ENCODE measurements at places on chromosomes 4 and X. TPM values are rescaled to one million over a fixed set of nuclear protein-coding genes. Genes with fewer than 3 reads are reported as not detected.

GRCh38 chrX:16023790-16024734, 99.3 kb upstream of the GRPR start:
- peak; percentile 63 for DNase-seq

DNA sequence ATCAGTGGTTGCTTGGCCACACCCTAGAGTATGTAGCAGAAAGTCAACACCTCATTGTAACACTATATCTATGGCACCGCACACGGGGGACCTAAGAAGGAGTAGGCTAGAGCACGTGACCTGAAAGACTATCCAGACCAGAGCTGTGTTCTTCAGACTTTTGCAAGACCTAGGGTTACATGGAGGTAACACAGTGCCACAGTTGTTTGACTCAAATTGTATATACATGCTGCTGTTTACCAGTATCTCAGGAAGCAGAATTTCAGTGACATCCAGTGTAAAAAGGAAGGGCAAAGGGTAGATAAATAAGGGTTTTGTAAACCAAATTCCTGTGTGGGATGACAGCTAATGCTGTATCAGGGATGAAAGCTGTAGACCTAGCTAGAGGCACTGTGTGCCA, 30.2 kb downstream of the PNMA6A start:
- no peak for DNase-seq

DKK2 gene
- total RNA-seq, result 0.40 TPM

- DNase-seq, result peak; percentile 13
These were observed 95.8 kb upstream of the WDR1 start for GRCh38 chr4:10212400-10212799.

AFM gene
- not detected for total RNA-seq

TLR2 gene
- 13.8 TPM for total RNA-seq

- DNase-seq, result no peak
These were observed 27.2 kb downstream of the HSPA4L start for GRCh38 chr4:127809173-127809800.

DNA sequence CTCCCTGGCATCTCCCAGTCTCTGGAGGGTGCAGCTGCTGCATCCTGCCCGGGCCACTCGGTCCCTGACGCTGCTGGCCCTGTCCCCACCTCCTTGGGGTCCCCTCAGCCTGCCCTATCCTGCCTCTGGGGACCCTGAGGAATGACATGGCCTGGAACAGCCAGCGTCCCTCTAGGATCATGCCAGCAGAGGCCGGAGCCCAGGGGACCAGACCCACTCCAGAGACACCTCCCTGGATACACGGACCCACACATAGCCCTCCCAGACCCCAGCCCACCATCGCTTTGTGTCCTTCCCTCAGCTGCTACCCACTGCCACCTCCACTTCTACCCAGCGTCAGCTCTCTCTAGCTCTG, 35.5 kb downstream of the CPLX1 start:
- no peak for DNase-seq

DNA sequence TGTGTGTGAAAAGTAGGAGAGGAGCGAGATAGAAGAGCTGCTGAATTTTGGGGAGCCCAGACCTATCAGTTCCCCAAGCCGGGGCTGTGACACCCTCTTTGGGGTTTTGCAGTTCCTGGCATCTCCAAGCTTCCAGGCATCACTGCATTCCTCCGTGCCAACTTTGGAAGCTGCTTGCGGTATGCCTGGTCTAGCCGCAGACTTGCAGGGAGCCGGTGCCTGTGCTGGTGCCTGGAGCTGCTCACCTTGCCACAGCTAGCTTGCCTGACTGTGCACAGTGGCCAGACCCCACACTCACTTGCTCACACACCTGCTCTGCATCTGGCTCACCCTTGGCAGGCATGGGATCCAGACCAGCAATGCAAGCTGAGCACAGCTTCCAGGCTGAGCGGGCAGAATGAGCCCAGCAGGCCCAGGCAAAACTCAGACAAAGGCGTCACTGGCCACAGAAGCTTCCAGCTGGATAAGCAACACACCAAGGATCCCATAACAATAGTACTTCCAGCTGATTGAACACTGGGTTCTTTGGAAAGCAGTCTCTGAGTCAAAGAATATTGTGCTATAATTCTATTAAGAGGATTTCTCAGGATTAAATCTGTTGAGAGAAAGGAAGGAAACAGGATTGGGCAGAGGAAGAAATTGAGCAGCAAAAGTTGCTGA, 390.9 kb downstream of the TEX13C start:
- no peak for DNase-seq

GRCh38 chrX:352582-353314, 34.0 kb downstream of the PPP2R3B start:
- DNase-seq, result no peak

DNA sequence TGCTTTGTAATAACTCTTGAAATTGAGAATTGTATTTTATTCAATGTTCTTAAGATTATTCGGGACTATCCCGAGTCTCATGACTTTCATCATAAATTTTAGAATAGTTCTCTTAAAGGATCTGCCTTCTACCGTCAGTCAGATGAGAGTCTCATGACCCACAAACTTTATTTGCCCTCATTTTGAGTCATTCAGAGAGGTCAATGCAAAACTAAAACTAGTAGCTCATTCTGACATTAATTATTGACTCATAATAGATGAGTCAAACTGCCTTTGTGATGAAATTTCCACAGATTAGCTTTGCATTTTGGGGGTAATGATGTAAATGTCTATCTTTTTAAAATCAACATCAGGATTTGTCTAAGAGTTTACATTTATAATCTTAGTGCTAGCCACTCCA, 1527.3 kb downstream of the TECRL start:
- peak; percentile 4 for DNase-seq

DNA sequence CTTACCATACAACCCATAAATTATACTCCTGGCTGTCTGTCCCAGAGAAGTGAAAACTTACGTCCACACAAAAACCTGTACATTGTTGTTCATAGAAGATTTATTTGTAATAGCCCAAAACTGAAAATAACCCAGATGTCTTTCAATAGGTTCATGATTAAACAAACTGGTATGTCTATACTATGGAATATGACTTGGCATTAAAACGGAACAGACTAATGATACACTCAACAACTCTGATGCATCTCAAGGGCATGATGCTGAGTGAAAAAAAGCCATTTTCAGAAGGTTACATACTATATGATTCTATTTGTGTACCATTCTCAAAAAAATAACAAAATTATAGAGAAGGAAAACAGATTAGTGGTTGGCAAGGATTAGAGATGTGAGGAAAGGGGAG, 11.6 kb upstream of the MND1 start:
- no peak for DNase-seq

DNA sequence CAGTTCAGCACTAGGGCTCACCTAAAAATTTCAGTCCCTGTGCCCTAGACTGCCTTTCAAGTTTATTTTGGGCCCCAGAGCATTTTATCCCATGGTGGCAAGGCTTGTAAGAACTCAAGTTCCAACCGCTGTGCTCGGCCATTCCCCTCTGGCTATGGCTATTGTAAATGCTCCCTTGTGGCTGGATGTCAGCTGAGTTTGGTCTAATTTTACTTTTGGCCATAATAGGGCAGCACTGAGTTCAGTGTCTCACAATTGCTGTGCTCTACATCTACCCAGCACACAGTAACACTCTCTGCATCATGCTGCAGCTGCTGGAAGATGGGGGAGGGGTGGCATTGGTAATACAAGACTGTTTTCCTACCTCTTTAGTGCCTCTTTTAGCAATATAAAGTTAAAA, 210.8 kb upstream of the IRS4 start:
- no peak for DNase-seq

DNA sequence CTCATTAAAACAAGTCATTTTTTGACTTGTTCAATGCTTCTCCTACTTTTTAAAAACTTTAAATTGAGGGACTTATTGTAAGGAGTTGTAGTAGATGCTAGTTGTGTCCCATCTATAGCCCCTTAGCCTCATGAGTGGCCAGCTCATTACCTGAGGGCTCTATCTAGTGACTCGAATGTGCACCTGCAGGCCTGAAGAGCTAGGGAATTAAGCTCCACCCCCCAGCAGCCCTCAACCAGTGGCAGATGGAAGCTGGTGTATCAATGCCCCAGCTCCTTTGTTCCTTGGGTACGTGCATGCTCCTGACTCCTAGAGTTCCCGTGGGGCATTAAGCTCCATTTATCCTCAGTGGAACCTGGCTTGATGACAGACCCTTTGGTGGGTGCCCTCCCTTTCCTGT, 146.7 kb upstream of the FAM9B start:
- DNase-seq, result no peak

- DNase-seq, result no peak
These were observed 32.5 kb upstream of the AP1AR start for GRCh38 chr4:112199041-112199440.

VCX2 gene
- not detected for total RNA-seq

DNA sequence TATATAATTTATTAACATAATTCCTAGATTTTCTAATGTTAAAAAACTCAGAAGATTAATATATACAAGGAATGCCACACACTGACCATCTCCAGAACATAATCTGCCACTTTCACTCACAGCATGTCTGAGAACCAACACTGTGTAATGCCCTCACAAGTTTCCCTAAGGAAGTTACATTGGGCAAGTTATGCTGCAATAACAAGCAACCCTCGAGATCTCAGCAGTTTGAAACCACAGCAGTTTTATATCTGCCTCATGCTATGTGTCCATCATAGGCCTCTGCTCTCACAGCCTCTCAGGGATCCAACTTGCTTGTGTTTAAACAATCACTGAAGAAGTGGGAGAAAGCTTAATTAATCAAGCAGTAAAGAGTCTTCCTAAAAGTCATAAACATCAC, 250.0 kb upstream of the SLC7A11 start:
- no peak for DNase-seq

PDZD4 gene
- total RNA-seq, result 0.17 TPM

DNA sequence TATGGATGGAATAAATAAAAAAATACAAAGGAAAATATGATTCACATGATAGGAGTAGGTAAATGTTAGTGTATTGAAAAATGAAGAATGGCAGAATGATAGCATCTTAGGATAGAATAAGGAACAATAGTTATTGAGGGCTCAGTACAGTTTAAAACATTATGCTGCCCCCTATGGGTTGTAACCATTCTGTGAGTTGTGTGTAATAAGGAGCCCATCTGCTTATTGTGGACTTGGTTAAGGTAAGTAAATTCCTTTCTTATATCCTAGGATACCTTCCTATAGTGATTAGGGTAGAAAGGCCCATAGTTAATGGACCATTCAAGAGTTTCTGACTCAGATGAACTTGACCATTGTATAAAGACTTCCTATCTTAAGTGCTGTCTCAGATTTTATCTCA, 195.8 kb downstream of the PDHA2 start:
- no peak for DNase-seq

GRCh38 chr4:98568941-98569663, 89.3 kb downstream of the TSPAN5 start:
- DNase-seq, result no peak

DNA sequence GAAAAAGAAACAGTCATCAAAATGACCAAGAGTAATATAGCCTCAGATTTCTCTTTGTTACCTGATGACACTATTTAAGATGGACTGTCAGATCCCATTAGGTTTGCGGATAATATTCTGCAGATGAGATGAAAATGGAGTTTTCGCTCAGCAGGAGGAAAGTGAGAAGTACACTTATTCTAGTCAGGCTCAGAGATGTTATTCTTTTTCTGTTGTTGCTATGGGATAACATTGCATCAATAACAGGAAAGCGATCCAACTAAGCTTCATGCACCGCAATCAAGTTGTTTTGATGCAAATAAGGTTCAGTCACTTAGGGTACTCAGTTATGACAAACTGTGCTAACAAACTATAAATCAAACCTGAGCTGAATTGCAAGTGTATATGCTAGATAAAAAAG, 415.0 kb downstream of the CCSER1 start:
- no peak for DNase-seq

GRCh38 chr4:56654238-56654632, 26.9 kb downstream of the HOPX start:
- DNase-seq, result no peak

DNA sequence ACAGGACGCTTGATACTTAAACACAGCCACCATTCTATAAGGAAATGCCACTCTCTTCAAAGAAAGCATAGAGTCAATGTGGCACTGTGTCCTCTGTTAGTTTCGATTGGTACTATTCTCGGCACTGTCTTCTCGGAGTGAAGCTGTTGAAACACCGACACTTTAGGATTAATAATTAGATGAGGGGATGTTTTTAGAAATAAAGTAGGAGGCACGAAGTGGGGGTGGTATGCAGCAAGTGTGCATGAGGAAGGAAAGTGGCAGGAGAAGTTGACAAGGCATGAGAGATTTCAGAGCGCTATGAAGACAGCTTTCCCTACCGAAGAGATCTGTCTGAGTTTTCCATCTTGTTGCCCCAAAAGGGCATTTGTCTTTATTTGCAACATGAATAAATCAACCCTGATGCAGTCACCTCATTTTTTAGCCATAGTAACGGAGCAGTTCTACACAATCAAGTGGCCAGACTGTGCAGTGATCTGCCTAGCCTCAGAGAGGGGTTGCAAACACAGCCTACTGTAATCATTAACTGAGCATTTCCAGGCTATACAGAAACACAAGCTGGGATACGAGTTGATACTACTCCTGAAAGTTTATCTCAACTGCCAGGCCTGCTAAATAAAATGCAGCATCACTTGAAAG, 8.3 kb downstream of the GPRIN3 start:
- no peak for DNase-seq

UGT2B15 gene
- total RNA-seq, result not detected

DNA sequence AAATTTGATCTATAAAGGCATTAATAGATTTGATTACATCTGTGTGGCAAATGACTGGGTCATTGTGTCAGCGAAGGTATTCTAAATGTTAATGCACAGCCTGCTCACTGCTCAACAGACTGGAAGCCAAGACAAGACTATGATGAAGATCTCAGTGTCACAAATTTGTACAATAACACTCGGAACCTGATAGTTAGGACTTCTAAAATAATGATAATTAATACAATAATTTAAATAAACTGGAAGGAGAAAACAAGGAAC, 217.4 kb downstream of the CENPC start:
- DNase-seq, result no peak

GRCh38 chrX:124504111-124504983, 158.0 kb downstream of the SH2D1A start:
- no peak for DNase-seq

DNA sequence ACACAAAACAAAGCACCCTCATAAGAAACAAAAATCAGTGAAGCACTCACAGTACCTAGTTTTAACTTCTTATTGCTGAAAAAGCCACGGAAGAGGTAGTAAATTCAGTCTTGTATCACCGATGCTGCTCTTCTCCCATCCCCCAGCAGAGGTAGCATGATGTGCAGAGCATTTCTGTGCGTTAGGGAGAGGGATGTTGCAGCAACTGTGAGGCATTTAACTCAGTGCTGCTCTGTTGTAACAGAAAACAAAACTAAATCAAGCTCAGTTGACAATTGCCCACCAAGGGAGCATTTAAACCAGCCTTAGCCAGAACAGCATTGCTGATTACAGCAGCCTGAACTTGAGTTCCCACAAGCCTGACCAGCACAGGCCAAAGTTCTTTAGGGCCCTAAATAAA, 1279.7 kb upstream of the ADGRL3 start:
- DNase-seq, result no peak

MBNL3 gene
- total RNA-seq, result 6.3 TPM
